Sigmoid colon (tissue), 7 donors: ENCODE measurements at places on chromosomes 7 and 10.
A peak's percentile ranks its signal among the peaks of the same experiment; 100 is the strongest.

DNA sequence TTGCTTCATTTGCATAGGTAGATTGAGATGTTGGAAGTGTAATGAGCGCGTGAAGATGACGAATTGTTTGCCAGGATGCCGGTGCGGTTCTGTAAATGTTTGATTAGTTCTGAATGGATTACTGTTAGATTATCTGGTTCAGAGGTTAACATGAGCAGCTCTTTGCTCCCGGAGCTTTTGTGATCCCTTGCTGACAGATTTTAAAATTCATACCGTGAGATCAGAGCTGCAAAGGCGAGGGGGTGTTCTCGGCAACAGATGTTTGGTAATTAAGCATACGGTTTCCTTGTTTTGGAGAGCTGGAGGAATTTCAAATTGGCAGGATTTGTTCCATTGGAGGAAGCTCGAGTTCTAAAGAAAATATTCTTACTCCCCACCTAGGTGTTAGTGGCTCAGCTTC, 237.8 kb upstream of the GPR26 start:
- DNase-seq: no peak

DNA sequence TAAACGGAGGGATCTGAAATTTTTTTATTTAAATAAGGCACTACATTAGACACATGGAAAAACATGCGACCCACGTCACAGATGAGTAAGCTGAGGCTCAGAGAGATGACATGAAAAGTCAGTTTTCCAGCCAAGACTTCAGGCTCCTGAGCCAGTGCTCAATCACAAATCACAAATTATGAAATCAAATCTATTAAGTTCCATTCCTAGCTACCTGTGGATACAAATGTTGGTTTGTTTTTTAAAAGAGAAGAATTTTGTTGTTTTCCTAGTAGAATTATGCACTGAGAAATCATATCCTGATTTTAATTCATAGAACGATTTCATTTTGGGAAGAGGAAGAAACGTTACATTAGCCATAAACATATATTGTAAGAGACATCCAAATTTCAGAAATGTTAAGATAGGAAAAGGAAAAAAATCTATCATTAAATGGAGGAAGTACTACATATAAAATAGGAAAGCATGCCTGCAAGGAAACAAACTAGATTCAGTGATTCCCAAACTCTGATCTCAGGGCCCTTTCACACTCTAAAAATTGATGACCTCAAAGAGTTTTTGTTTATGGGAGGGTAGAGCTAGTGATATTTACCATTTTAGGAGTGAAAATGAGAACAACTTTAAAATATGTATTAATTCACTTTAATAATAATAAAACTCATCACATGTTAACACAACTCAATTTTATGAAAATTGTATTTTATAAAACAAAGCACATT, 340.4 kb downstream of the PARD3 start:
- DNase-seq: no peak

GRCh38 chr7:84700563-84701370, 486.1 kb downstream of the SEMA3D start:
- no peak for DNase-seq

GRCh38 chr7:42939457-42940240, 7.5 kb downstream of the MRPL32 start:
- DNase-seq: no peak

DNA sequence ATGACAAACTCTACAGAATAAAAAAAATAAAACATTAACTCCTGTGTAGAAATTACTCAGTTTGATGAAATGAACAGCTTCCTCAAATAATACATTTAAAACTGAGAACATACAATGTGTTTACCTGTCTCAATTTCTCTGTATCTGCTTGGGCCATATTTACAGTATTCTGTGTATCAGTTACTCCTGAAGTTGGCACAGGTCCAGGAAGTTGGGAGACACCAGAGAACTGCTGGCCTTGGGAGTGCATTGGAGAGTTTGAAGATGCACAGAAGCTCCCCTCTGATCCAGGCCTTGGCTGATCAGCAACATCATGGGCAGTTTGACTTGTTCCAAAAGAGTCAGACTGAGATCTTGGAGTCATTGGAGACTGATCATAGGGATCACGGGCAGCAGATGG, 155.1 kb downstream of the GALNT11 start:
- no peak for DNase-seq

- DNase-seq: no peak
These were observed 53.6 kb upstream of the LRRC17 start for GRCh38 chr7:102859084-102859798.

- no peak for DNase-seq
These were observed 28.6 kb downstream of the DENND11 start for GRCh38 chr7:141673346-141673745.

DNA sequence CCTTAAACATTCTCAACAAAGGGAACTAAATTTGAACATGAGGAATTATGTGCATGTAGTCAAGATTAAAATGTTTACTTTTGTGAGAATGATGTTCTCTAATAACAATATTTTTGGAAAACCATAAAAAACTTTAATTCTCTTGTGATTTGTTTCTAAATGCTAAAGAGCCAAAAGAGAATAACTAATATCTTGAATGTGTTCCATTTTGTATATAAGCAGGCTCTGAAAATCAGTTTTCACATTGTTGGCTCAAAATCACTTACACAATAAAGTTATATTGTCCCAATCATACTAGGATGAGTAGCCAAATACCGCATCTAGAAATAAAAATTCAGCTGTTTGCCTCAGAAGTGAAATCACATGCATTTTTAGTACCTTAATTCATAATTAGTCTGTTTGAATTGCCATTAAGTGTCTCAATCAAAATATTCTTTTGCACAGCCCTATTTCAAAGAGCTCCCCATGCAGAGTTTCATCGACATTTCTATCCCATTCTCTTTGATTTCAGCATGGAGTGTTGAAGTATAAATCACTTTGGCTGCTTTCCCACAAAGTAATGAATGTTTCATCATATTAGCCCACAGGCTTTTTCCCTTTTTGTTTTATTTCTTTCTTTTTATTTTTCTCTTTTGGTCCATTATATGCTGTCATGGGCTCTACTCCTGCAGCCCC, 420.3 kb upstream of the POM121L12 start:
- DNase-seq: no peak

GRCh38 chr10:93376372-93377293, 105.5 kb downstream of the MYOF start:
- DNase-seq: peak; percentile 87

DNA sequence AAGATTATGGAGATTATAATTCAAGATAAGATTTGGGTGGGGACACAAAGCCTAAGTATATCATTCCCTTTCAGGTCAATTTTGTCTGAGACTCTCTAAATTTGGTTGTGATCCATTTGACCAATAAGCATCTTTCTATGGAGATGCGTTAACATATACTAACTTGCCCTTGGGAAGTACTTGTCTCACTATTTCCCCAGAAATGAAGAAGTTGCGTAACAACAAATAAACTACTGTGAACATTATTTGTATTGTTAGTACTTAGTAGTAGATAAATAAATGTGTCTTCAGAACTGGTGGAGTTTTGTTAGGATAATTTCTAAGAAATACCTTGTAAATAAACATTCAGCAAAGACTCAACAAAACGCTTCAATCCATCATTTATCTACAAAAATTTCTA, 127.3 kb upstream of the LYZL2 start:
- DNase-seq: no peak

DNA sequence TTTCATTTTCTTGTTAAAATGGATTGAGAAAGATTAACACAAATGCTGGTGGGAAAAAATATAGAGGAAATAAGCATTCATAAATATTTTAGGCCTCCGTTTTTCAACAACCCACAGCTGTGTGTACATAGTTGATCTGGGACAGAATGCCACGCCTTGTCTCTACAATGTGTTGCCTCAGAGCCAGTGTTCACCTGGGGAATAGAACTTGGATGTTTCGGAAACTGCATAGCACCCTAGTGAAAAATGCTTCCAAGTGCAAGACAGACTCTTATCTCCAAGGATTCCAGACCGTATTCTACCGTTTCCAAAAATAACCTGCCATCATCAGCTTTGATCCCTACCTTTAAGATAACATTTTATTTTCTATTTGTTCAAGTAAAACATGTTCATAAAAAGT, 260.9 kb downstream of the SDK1 start:
- no peak for DNase-seq

DNA sequence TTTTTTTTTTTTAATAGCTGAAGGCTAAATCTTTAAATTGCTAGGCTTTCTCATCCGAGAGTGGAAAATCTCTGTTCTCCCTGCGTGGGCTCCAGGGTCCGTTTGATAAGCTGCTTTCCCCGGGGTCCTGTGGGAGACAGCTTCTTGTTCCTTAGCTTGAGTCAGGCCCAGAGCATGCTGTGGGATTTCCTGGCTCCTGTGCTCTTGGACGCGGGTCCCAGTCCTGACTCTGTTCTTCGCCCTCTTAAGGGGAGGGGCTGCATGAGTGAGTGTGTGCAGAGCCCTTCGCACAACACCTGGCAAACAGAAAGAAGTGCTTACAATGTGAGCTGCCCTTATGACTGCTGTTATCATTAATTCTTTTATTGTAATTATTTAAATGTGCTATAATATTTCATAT, 133.5 kb downstream of the TACC2 start:
- no peak for DNase-seq

GRCh38 chr7:17422966-17423365, 124.5 kb downstream of the AHR start:
- DNase-seq: no peak

DNA sequence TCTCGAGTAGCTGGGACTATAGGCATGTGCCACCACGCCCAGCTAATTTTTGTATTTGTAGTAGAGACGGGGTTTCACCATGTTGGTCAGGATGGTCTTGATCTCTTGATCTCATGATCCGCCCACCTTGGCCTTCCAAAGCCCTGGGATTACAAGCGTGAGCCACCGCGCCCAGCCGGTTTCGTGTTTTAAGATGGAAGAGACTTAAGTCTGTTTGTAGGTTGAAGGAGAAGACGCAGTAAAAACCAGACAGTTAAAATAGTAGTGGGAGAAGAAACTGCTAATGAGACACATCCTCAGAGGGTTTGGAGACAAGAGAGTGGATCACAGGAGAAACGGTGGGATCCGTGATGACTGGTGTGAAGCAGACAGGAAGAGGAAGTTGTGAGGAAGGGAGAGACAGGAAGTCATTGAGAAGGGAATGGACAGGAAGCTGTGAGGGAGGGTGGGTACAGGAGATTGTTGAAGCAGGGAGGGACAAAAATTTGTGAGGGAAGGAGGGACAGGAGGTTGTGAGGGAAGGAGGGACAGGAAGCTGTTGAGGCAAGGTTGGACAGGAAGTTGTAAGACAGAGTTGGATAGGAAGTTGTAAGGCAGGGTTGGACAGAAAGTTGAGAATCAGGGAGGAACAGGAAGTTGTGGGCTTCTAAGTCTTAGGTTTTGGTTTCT, 115.5 kb downstream of the WDFY4 start:
- DNase-seq: no peak

DNA sequence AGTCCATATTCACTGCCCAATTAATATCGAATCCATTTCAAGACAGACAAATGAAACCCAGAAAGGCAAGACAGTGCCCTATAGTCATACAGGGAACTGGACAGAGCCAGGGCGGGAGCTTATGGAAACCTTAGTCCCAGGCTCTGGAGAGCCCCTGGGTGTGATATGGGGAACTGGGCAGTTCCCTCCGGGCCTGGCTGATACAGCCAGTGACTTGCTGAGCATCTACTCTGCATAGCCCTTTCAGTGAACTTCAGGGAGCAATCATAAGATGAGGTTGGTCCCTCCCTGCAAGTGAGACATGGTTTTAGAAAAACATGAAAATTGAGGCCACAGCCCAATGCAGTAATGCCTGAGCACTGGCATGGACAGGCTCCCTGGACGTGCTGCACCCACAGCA, 241.9 kb downstream of the GRID1 start:
- no peak for DNase-seq

DNA sequence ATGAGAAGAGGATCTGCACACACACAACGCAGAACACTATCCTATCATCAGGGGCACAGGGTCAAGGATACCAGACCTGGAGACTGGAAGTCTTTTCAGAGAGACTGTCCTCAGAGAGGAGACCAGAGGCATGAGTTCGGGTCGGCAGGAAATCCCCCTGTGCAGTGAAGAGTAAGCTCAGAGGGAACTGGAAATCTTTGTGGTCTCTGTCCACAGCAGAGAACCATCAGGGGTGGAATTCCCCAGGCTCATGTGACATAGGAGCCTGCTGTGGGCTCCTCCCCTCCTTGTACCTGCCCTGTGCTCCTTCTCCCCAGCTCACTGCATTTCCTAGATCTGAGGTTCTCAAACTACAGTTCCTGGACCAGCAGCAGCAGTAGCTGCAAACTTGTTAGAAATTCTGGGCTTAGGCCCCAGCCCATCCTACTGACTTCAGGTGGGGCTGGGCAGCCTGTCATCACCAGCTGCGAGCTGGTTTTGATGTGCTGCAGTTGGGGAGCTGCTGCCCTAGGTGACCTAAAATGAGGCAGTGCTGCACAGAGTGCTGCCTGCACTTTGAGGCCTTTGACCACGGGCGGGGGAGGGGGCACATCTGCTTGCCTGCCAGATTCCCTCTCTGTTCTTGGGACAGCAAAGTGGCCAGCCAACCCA, 2.4 kb downstream of the ZMIZ2 start:
- DNase-seq: no peak

DNA sequence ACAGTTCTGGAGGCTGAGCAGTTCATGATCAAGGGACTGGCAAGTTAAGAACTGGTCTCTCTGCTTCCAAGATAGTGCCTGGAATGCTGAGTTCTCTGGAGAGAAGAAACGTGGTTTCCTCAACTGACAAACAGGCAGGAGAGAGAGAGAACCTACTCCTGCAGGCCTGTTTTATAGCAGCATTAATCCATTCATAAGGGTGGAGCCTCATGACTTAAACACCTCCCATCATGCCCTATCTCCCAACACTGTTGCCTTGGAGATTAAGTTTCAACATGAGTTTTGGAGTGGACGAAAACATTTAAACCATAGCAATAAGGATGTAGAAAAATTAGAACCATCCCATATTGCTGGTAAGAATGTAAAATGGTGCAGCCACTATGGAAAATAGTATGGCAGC, 32.3 kb upstream of the IMMP2L start:
- DNase-seq: no peak

- peak; percentile 45 for DNase-seq
These were observed 8.0 kb upstream of the ELFN1 start for GRCh38 chr7:1662101-1662500.

DNA sequence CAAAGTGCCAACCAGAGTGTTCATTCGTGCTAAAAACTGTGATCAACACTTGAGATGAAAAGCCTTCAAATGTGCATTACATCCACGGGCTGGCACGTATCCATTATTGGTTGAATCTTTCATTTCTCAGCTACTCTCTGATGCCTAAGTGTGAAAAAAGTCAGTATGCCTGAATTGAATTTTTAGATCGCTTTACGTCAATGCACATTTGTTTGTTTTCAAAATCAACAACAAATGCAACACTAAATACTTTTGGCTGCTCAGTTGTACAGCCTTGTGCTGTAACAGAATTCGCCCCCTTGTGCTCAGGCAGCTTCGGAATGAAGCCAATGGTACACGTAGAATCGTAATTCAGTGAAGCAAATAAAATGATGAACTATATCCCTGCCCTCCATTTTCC, 446.5 kb upstream of the NRP1 start:
- no peak for DNase-seq

- no peak for DNase-seq
These were observed 80.4 kb downstream of the TCF7L2 start for GRCh38 chr10:113030453-113030852.

DNA sequence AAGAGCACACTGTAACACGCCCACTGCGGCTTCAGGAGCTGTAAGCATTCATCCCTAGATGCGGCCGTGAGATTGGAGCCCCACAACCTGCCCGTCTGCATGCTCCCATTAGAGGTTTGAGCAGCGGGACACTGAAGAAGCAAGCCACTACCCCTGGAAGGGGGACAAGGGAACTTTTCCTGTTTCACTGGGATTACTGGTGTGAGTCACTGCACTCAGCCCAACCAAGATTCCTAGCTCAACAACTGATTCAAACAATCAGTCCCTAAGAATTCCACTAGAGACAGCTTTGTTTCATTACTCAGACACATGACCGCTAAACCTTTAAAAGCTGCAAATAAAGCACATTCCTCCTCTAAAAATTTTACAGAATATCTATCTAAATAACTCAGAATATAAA, 69.8 kb downstream of the ORC5 start:
- no peak for DNase-seq
